Astrocyte (in vitro differentiated cells and primary cell): ENCODE measurements at places on chromosomes 1 and 21.

GRCh38 chr1:54751426-54751825 lies 12.9 kb downstream of the PARS2 start:
- no peak for DNase-seq
- no peaks in the 10 kb centered on the region for H3K36me3 ChIP-seq
- no peak overlapping the region for H3K27ac ChIP-seq
- H3K4me1 ChIP-seq, result no peaks in the 10 kb centered on the region

DNA sequence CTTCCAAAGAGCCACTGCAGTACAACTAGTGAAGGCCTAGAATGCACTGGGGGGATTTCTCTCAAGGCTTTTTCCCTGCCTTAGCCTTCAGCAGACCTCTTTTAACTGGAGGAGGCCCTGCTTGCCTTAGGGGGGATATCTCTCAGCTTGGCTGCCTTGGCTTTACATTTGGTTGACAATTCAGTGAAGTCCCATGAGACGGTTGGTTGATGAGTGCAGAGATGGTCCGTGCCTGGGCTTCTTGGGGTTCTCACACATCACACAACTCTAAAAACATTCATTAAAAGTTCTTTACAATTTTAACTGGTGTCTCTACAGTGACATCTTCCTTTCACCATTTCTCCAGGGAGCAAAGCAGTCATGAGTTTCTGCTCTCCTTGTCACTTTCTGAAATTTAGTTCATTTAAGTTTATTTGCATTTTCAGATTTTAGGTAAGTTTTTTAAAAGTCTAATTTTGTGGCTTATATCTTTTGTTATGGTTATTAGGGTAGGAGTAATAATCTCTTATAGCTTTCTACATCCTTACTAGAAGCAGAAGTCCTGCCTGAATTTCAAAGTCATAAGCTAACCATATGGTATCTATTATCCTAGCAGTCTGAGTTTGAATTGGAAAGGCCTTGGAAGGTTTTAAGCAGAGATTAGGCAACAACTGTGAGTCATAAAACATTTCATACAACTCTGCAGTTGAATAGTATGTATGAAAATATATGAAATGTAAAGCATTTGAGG lies 487.6 kb downstream of the DPYD start:
- no peaks in the 10 kb centered on the region for H3K36me3 ChIP-seq
- DNase-seq, result peak; percentile 86
- no peaks in the 10 kb centered on the region for H3K27me3 ChIP-seq
- no peak overlapping the region for H3K4me3 ChIP-seq
- no peaks in the 10 kb centered on the region for H3K4me1 ChIP-seq

GRCh38 chr21:28100366-28100765 lies 892.3 kb downstream of the LTN1 start:
- no peaks in the 10 kb centered on the region for H3K36me3 ChIP-seq
- H3K4me3 ChIP-seq, result no peak overlapping the region
- no peak for DNase-seq
- no peak overlapping the region for H3K27ac ChIP-seq
- no peaks in the 10 kb centered on the region for H3K4me1 ChIP-seq
- no peaks in the 10 kb centered on the region for H3K27me3 ChIP-seq

- no peaks in the 10 kb centered on the region for H3K36me3 ChIP-seq
- peak; percentile 33 for DNase-seq
- H3K27me3 ChIP-seq, result no peaks in the 10 kb centered on the region
- H3K4me1 ChIP-seq, result peaks cover 26% of the 10 kb centered on the region
- H3K27ac ChIP-seq, result peak overlapping the region; percentile 94
Observed at GRCh38 chr1:43205671-43206070, 33.5 kb downstream of the CFAP57 start.

DNA sequence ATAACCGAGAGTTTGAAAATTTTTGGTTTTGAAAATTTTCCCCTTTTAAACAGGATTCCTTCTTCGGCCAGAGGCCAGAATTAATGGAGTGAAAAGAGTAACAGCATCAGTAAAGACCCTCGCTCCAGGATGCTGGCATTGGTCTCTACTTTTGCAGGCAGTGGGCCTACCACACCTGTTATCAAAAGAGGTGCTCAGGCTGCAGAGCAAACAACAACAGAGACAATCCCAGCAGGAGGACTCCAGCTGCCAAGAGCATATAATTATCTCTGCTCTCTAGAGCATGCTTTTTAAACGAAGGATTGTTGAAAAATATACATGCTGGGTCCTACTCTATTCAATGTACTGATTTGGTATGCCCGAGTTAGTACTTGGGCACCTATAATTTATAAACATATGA lies 1048.5 kb downstream of the PLA2G4A start:
- H3K27ac ChIP-seq, result no peak overlapping the region
- DNase-seq, result no peak
- no peaks in the 10 kb centered on the region for H3K4me1 ChIP-seq
- H3K4me3 ChIP-seq, result no peak overlapping the region
- no peaks in the 10 kb centered on the region for H3K27me3 ChIP-seq

GRCh38 chr1:243923292-243924171 lies 73.5 kb upstream of the AKT3 start:
- peaks cover 41% of the 10 kb centered on the region for H3K4me1 ChIP-seq
- peak overlapping the region; percentile 55 for H3K27ac ChIP-seq
- no peak for DNase-seq
- no peaks in the 10 kb centered on the region for H3K27me3 ChIP-seq
- no peaks in the 10 kb centered on the region for H3K36me3 ChIP-seq
- no peak overlapping the region for H3K4me3 ChIP-seq

GRCh38 chr1:51878308-51878615 lies 265 bp downstream of the NRDC start:
- H3K27ac ChIP-seq, result peak overlapping the region; percentile 97
- H3K4me3 ChIP-seq, result peak overlapping the region; percentile 96
- H3K4me1 ChIP-seq, result peaks cover 12% of the 10 kb centered on the region
- H3K36me3 ChIP-seq, result no peaks in the 10 kb centered on the region
- DNase-seq, result peak; percentile 9

GRCh38 chr1:20400341-20401177 lies 85.5 kb downstream of the CAMK2N1 start:
- H3K4me3 ChIP-seq, result no peak overlapping the region
- no peaks in the 10 kb centered on the region for H3K36me3 ChIP-seq
- peaks cover 14% of the 10 kb centered on the region for H3K4me1 ChIP-seq
- H3K27ac ChIP-seq, result no peak overlapping the region
- peak; percentile 22 for DNase-seq

GRCh38 chr1:209059981-209060380 lies 523.5 kb upstream of the CAMK1G start:
- H3K4me1 ChIP-seq, result no peaks in the 10 kb centered on the region
- H3K27me3 ChIP-seq, result no peaks in the 10 kb centered on the region
- H3K4me3 ChIP-seq, result no peak overlapping the region

DNA sequence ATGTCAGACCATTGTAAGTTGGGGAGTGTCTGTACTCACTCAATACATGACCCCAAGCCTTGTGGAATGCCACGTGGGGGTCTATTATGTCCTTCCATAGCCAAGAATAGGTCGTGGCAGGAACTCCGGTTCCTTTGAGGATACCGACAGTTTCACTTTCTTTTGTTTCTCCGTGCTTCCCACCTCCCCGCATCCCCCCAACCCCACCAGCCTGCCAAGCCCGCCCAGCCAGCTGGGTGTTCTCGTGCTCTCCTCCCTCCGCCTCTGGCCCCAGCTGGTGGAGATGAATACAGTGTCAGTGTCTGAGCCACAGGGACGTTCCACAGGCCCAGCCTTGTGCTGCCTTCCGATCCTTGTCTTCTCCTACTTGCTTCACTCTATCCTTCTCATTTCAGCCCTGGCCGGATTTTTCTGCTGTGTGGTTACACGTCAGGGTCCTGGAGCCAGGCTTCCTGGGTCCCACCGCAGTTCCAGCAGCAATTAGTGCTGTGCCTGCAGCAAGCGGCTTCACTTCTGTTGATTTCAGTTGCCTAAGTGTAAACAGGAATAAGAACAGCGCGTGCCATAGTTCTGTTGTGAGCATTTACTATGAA lies 4.1 kb upstream of the AGTRAP start:
- H3K4me3 ChIP-seq, result no peak overlapping the region
- H3K27me3 ChIP-seq, result no peaks in the 10 kb centered on the region
- H3K36me3 ChIP-seq, result no peaks in the 10 kb centered on the region
- peak; percentile 38 for DNase-seq
- H3K27ac ChIP-seq, result no peak overlapping the region

DNA sequence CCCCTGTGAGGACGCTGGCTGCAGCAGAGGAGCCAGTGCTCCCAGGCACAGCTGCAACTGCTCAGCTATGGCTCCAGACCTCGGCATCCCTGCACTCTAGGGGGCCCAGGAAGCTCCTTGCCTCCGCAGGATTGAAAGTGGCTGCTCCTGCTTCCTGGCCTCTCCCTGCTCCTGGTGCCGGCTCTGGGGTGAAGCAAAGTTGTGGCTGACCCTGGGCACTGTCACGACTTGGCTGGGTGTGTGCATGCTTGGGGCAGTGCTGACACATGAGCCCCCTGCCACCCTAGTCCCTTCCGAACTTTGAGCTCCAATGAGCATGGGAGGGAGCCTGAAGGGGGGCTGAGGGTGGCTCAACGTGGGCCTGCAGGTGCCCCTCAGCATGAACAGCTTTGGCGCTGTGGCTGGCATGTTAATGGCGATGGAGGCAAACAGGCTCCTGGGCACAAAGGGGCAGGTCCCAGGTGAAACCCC lies 1512.2 kb downstream of the KCNT2 start:
- no peak overlapping the region for H3K4me3 ChIP-seq
- H3K27ac ChIP-seq, result no peak overlapping the region
- no peaks in the 10 kb centered on the region for H3K27me3 ChIP-seq
- no peaks in the 10 kb centered on the region for H3K4me1 ChIP-seq
- no peak for DNase-seq

DNA sequence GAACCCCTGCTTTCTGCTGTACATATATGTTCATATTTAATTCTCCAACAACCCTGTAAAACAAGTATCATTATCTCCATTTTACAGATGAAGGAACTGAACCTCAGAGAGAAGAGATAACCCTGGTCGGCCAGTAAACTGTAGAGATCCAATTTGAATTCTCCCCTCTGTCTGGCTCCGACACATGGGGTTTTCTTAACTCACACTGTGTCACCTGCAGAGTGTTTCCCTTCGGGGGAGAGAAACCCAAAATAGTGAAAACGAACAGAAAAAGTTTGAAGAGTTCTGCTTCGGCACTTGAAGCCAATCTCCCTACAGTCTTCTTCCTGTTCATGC lies 17.4 kb upstream of the BCAR3 start:
- no peak overlapping the region for H3K27ac ChIP-seq
- peaks cover 27% of the 10 kb centered on the region for H3K4me1 ChIP-seq
- H3K27me3 ChIP-seq, result no peaks in the 10 kb centered on the region
- no peak overlapping the region for H3K4me3 ChIP-seq

DNA sequence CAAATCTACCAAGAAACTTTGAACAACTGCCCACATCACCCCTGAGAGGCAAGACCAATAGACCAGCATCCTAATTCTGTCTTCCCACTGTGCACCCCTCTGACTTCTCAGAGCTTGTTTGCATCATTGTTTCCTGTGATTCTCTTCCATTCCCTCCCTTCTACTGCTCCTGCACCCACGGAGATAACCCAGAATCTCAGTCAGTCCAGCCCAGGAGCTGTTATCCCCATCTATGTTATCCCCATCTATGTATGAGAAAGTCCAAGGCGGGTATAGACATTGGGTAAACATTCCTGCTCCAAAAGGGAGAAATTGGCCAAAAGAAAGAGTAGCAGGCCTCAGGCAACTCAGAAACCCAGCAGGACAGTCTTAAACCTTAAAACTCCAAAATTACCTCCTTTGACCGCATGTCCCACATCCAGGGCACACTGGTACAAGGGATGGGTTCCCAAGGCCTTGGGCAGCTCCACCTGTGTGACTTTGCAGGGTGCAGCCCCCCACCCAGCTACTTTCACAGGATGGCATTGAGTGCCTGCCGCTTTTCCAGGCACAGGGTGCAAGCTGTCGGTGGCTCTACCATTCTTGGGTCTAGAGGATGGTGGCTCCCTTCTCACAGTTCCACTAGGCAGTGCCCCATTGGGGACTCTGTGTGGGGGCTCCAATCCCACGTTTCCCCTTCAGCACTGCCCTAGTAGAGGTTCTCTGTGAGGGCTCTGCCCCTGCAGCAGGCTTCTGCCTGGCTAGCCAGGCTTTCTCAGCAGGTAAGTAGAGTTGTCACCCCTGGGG lies 414.8 kb downstream of the NPHP4 start:
- DNase-seq, result no peak
- no peaks in the 10 kb centered on the region for H3K4me1 ChIP-seq
- H3K36me3 ChIP-seq, result no peaks in the 10 kb centered on the region
- H3K27ac ChIP-seq, result no peak overlapping the region
- H3K4me3 ChIP-seq, result no peak overlapping the region
- H3K27me3 ChIP-seq, result no peaks in the 10 kb centered on the region

DNA sequence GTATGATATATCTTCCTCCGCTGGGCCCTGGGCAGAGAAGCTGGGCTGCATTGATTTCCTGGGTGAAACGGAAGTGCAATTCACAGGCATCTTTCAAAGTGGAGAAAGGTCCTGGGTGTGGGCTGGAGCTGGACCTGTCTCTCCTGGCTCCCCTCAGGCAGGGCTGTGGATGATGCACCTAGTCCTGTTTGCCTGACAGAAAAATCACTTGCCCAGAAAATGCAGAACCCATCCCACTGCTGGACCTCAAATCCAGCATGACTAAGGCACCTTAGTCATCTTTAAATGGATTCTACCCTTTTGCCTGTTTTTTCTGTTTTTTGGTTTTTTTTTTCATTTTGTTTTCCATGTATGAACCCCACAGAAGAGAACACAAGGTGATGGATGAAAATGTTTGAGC lies 49.7 kb downstream of the MYSM1 start:
- peak; percentile 7 for DNase-seq
- H3K27me3 ChIP-seq, result no peaks in the 10 kb centered on the region
- H3K27ac ChIP-seq, result no peak overlapping the region
- H3K4me3 ChIP-seq, result no peak overlapping the region
- H3K4me1 ChIP-seq, result no peaks in the 10 kb centered on the region
- no peaks in the 10 kb centered on the region for H3K36me3 ChIP-seq

GRCh38 chr21:34511787-34512455 lies at the start of gene KCNE1:
Gene KCNE1, minus strand, starts transcription at chr21:34512210. Its CDS starts 62,576 bp downstream, at chr21:34449634.
- no peak within 1 kb of the TSS for H3K27ac ChIP-seq
- DNase-seq, result no peak
- peaks cover 14% of the 10 kb centered on the region for H3K36me3 ChIP-seq
- H3K27me3 ChIP-seq, result no peaks in the 10 kb centered on the region
- no peaks in the 10 kb centered on the region for H3K4me1 ChIP-seq

GRCh38 chr21:34843562-34843961 lies 174.8 kb downstream of the CLIC6 start:
- no peaks in the 10 kb centered on the region for H3K27me3 ChIP-seq
- H3K4me3 ChIP-seq, result no peak overlapping the region
- H3K27ac ChIP-seq, result no peak overlapping the region
- peaks cover 41% of the 10 kb centered on the region for H3K4me1 ChIP-seq
- DNase-seq, result no peak
